ENCODE measurements at places on chromosomes 4 and X.
A peak's percentile ranks its signal among the peaks of the same experiment; 100 is the strongest.

DNA sequence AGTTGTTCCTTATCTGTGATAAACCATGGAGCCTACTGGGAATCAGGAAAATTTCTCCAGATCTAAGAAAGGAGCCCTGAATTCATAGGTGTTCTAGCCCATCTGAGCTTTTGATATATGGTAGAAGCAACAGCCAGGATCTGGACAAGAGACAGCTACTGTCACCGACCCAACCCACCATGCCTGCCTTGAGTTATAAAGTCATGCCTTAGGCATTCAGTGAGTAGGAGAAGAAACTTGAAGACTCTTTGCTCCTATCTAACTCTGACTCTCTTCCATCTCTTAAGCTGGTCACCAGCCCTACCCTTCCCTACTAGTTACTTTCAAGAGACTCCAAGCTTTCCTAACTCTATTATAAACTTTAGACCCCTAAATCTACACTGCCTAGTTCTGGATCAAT, 83.9 kb upstream of the FAM9B start:
- no peak for DNase-seq

- no peak for DNase-seq
These were observed 11.7 kb upstream of the STATH start for GRCh38 chr4:69984030-69984443.

GRCh38 chr4:84563002-84563401, 19.9 kb upstream of the CDS1 start:
- no peak for DNase-seq

GRCh38 chr4:147123146-147123545, 177.5 kb upstream of the TTC29 start:
- peak; percentile 19 for DNase-seq
